ENCODE measurements at places on chromosomes 5 and 9.

DNA sequence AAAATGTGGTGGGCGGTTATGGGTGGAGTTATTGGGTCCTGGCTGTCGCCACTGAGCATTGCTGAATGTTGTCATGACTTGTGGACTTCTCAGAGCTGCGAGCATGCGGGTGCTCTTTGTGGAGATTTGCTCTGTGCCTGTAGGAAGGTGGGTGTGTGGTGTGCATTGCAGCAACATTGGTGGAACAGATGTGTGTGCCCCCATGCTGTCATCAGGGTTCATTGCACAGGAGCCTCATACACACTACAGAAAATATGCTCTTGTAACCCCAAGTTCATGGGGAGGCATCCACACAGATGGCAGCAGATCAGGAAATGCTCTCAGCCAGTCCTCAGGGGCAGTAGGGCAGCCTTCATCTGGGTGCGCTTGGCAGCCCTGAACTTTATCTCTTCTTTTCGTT lies 55.9 kb upstream of the PHF2 start:
- DNase-seq = no peak

GRCh38 chr5:58905944-58906343 lies 323.1 kb downstream of the RAB3C start:
- DNase-seq = no peak

DNA sequence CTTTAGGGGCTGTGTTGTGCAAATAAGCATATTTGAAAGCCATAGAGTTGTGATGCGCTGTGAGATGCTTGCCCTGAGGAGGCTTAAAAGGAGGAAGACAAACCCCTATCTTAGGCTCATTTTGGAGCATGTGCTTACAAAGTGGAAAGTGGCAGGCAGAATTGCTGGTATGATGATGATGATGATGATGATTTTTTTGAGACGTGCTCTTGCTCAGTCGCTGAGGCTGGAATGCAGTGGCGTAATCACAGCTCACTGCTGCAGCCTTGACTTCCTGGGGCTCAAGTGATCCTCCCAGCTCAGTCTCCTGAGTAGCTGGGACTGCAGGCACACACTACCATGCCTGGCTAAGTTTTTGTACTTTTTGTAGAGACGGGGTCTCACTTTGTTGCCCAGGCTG lies 1.7 kb downstream of the CNOT8 start:
- DNase-seq = no peak

DNA sequence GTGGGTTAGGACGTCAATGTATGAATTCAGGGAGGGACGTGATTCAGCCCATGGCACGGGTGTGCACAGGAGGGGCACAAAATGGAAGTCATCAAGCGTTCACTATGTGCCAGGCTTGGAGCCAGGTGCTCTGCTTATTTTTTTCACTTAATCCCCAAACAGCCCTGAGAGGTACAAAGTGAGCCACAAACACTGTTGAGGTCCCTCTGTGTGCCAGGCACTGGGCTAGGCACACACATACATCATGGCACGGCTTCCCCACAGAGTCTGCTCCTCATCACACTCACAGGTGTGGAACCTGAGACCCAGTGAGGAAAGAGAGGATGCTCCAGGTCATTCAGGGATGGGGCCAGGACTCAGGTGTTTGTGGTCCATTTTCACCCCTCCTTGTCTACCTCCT lies 68.1 kb downstream of the GALNT12 start:
- no peak for DNase-seq

DNA sequence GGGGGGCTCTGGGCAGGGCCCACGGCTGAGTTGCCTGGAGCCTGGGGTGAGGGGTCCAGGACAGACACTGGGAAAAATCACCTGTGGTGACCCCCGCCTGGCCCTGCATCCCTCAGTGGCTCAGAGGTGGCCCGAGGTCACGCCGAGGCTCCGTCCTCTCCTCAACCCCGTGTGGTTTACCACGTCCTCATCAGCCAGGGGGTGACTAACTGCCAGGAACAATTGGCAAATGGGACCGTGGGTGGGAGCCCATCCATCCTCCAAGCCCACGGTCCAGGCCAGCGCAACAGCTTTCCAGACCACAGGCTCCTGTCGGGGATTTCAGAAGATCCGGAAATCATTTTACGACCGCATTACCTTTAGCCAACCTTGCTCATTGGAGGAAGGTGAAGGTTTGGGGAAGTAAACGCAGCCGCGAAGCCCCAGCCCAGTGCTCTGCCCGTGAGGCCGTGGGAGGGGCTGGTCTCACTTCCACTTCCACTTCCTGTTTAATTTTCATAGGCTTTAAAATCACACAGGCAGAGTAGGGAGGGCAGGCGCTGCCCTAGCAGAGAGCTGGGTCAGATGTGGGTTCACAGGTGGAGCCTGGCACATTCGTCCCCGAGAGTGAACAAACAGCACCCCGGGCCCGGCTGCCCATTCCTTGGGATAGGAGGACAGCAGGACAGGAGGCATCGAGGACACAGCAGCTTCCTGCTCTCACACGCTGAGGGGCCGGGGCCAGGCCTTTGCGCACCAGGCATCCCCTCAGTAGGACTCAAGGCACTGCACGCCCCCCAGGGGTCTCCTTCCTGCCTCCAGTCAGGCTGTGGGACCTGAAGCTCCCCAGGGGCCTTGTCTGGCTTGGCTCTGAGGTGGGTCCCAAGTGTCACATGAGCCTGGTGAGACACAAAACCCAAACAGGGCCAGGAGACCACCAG lies 19.8 kb upstream of the SLC9A3 start:
- no peak for DNase-seq

Measured in stimulated activated CD8-positive, alpha-beta memory T cell treated with anti-CD3 and anti-CD28 coated beads, Interleukin-4, amount 100 ng/mL, for 1 hour (primary cell).